Uterus (tissue), 4 donors: ENCODE measurements at places on chromosomes 16 and 17.
A peak's percentile ranks its signal among the peaks of the same experiment; 100 is the strongest.

DNA sequence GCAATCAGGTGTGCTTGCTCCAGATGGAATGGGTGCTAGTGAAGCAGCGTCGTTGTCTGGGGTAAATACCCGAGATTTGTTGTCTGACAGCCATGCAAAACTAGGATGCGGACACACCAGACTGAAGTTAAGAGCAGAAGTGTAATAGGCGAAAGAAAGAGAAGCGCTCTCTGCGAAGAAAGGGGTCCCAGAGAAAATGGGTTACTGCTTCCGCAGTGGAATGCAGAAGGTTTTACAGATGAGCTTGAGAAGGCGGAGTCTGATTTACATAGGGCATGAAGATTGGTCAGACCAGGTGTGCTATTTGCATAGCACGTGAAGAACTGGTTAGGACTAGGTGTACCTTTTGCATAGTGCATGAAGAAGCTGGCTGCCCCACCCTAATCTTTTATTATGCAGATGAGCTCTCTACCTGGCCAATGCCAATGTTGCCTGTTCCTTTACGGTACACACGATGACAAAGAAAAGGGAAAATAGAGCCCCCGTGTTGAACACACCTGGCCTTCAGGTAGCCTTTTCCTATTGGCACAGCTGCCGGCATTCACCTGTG, 32.0 kb upstream of the SNN start:
- DNase-seq = no peak

DNA sequence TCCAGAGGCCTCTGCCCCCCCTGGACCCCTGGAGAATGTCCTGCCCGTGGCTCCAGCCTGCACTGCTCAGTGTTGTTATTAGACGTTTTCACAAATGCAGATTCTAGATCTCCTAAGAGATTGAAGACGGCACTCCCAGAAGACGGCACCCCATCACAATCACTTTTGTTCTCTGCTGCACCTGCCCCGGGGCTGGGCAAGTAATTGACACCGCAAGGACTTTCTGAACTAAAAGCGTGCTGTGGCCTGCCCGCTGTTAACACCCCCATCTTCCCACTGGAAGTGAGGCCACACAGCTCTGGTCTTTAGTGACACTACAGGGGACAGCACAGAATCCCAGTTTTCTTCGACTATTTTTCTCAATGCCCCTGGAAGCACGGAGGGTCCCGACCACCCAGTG, 256.9 kb downstream of the ENGASE start:
- no peak for DNase-seq

GRCh38 chr17:68592682-68593641, 8.2 kb downstream of the FAM20A start:
- peak; percentile 41 for DNase-seq

DNA sequence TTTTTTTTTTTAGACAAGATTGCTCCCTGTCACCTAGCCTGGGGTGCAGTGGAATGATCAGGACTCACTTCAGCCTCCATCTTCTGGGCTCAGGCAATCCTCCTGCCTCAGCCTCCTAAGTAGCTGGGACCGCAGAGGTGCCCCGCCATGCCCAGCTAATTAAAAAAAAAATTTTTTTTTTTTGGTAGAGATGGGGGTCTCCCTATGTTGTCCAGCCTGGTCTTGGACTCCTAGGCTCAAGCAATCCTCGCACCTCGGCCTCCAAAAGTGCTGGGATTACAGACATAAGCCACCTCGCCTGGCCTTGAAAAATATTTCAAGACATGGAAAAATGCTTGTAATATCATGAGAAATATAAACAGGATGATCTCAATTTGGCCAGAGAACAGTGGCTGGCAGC, 42.9 kb downstream of the HAPSTR1 start:
- no peak for DNase-seq

DNA sequence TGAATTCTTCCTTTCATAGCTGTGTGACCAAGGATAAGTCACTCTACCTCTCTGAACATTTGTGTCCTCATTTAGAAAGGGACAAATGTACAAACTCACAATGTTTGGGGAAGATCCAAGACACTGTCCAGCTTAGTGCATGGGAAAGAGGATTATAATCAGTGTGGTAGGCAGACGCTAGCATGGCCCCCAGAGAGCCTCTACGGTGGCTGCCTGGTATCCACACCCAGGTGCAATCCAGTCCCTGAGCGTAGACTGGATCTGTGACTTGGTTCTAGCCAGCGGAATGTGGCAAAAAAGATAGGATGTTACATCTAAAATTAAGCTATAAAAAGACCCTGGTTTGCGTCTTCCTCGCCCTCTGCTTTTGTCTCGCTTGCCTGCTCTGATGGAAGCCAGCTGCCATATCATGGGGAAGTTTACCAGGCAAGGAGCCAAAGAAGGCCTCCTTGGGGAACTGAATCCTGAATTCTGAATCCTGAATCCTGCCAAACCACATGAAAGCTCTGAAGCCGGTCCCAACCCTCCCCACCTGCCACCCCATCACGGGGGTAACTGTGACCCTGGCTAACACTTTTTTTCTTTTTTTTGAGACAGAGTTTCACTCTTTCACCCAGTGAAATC, 51.7 kb downstream of the PLXDC1 start:
- peak; percentile 80 for DNase-seq

DNA sequence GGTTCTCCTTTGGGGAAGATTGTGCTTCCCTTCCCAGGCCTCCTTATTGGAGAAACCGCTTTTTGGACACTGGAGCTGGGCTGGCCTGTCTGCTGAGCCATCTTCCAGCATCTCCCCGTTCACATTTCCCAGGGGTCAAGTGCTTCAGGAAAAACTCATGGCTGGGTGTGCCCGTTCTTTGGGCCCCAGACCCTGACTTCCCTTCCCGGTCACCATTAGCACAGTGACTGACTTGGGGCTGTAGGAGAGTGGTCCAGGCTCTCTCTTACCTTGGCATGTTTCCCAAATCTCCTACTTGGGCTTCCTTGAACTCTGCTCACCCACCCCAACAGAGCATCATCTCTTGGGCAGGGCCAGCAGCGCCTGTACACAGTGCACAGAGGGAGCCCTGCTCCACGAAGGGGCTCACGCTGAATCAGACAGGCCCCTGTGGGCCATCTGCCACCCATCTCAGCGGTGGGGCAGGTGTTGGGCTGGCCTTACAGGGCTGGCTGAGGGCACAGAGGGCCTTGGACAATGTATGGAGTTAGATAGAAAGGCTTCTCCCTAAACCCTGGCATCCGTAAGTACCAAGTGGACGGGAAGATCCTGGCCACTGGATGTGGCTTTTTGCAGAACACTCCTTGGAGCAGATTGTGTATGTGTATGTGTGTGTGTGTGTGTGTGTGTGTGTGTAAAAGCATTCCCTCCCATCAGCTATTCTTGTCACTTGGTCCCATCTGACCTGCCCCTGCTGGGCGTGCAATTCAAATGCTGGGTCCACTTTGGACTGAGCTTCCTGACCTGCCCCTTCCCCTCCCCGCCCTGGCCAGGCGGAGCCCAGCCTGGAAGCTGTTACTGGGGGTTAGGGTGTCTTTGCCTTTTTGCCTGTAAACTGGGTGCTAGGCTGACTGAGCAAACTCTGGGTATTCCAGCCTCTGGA, 24.9 kb upstream of the CDC42EP4 start:
- no peak for DNase-seq

GRCh38 chr16:3259836-3260235, 3.4 kb upstream of the MEFV start:
- DNase-seq = no peak

DNA sequence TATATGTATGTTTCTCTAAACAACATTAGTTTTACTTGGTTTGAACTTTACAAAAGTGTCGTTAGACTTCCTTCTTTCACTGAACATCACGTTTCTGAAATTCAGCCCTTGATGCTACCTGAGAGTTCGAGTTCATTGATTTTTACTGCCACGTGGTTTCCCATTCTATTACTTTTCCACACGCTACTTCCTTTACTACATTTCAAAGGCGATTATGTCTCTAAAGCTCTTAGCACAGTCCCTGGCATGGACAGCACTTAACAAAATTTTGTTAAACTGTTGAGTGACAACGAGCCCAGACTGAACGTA, 15.9 kb upstream of the ARHGAP17 start:
- no peak for DNase-seq

GRCh38 chr16:2339521-2340484, 725 bp downstream of the ABCA3 start:
- DNase-seq = peak; percentile 40
